Activated naive CD8-positive, alpha-beta T cell treated with anti-CD3 and anti-CD28 coated beads, Interleukin-2, amount 50 U/mL, for 16 hours (primary cell): ENCODE measurements at places on chromosomes 6 and 20.

- no peak for DNase-seq
Measured at GRCh38 chr6:31094389-31094881, 17.9 kb downstream of the C6orf15 start.

- DNase-seq = no peak
Measured at GRCh38 chr20:62051144-62051543, 14.5 kb downstream of the TAF4 start.

DNA sequence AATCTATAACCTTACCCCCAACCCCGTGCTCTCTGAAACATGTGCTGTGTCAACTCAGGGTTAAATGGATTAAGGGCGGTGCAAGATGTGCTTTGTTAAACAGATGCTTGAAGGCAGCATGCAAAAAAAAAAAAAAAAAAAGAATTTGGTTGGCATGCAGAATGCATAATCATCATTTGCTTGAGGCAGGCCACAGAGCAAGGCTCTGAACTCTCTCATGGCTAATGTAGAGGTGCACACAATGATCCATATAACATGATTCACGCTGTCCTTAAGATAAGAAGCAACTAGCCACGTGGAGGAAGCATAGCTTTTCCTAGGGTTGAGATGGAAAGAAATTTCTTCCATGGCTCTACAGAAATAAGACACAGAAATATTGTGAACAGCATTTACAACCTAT is 27.6 kb upstream of the RPN2 start:
- no peak for DNase-seq

- no peak for DNase-seq
Measured at GRCh38 chr6:129672881-129673631, 36.9 kb downstream of the ARHGAP18 start.

GRCh38 chr20:3927486-3928291 is 38.5 kb downstream of the PANK2 start:
- DNase-seq = no peak

DNA sequence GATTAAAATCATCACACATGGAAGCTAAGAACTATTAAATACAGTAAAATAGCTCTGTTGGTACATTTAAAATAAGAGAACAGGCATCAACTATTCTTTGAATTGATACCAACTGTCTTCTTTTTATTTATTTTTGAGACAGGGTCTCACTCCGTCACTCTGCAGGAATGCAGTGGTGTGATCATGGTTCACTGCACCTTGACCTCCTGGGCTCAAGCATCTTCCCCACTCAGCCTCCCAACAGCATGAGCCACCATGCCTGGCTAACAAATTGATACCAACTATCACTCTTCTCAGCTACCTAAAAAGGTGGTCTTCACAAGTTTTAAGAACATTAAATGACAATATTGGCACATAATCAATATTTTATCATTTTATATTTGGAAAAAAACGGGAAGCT is 7.8 kb upstream of the PNISR start:
- no peak for DNase-seq

GRCh38 chr6:25026723-25027122 is 91.0 kb upstream of the RIPOR2 start:
- no peak for DNase-seq

DNA sequence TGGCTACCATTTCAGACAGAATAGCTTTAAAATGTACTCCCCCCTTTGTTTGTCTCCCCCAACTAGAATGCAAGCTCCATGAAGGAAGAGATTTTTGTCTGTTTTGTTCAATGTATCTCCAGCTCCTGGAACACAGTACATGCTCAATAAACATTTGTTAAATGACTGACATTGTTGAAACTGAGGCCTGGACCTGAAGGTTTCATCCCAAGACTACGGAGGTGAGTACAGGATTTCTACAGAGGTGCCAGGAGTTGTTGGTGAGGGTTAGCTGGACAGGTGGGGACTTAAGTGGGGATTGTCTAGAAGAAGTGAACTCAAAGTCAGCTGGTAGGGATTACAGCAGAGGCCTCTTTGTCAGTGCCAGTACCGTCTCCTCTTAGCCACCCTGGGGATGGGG is 19.4 kb downstream of the VEGFA start:
- DNase-seq = no peak

DNA sequence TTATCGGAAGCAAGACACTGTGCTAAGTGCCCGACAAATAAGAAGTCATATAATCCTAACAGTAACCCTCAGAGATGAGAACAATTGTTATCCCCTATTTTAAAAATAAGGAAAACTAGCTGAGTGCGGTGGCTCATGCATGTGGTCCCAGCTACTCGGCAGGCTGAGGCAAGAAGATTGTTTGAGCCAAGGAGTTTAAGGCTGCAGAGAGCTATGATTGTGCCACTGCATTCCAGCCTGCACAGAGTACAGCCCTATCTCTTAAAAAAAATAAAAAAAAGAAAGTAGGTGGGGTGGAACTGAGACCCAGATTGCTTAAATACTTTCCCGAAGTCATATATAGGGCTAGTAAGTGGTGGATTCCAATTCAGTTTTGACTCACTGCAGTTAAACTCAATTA is 84.7 kb downstream of the UST start:
- no peak for DNase-seq

DNA sequence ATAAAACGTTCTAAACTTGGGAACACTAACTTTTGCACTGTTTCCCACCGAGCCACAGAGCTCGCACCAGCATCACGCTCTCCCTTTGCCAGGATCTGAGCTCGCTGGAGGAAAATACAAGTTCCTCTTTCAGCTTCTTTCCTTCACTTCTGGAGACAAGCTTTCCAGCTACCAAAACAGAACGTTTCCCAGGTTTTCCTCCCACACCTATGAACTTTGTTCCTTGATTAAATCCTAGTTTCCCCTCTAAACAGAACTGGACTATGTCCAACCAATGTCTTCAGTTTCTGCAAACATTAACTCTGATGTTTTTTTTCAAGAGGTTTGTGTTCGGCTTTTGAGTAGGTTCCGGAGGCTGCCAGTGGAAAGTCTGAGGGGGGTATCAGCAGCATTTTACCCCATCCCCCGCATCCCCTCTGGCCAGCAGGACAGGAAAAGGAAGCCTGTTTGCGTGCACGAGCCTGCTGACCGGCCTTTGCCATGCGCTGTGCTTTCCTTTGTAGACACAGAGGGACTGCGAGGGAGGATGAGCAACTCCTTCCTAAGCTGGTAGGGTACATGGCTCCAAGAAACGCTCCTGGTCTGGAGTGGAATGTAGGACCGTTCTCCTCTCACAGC is 135.5 kb downstream of the LY86 start:
- no peak for DNase-seq

GRCh38 chr6:78868116-78868515 is 765 bp downstream of the IRAK1BP1 start:
- DNase-seq = no peak

DNA sequence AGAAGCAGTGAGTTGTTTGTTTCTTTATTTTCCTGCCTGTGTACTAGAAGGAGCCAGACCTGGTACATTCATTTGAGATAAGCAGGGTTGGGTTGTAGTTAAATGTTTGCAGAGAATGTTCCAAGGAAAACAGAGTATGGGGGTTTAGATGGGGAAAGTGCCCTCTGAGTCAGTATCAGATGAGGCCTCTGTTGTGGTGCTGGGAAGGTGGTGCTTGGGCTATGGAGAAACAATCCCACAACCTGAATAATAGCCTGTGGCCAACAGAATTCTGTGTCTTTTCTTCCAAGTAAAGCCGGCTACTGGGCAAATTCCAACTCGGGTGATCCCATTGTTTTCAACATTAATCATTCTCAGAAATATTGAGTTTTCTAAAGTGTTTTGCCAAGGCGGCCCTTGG is 109.3 kb downstream of the RNF144B start:
- DNase-seq = no peak

DNA sequence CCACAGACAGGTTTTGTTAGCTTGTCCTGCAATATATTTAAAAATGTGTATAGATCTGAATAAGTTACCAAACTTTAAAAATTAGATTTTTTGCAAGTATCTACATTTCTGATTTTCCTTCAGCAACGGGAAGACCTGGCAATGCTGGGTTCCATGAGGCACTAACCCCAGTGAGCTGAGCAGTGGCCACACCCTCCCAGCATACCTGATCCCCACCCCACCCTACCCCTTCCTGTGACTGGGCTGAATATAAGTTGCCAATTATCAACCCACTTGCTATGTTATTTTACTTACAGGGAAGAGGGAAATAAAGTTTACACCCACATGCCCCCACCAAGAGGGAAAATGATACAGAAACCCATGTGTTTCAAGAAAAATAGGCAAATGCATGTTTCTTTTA is 70.3 kb upstream of the RALGAPA2 start:
- DNase-seq = no peak
